ENCODE measurements at places on chromosomes 4 and X.

GRCh38 chrX:12975991-12976558 lies 1.2 kb downstream of the TMSB4X start:
- DNase-seq = no peak

- DNase-seq = no peak
Observed at GRCh38 chrX:128699716-128700285, 647.6 kb upstream of the ACTRT1 start.

- DNase-seq = no peak
Observed at GRCh38 chrX:24153178-24153795, 3.8 kb downstream of the ZFX start.

- DNase-seq = no peak
Observed at GRCh38 chr4:7526491-7526890, 91.8 kb upstream of the PSAPL1 start.

- no peak for DNase-seq
Observed at GRCh38 chrX:143466130-143466529, 51.1 kb downstream of the SPANXN3 start.

- DNase-seq = peak; percentile 64
Observed at GRCh38 chr4:8829584-8829983, 42.1 kb downstream of the HMX1 start.

DNA sequence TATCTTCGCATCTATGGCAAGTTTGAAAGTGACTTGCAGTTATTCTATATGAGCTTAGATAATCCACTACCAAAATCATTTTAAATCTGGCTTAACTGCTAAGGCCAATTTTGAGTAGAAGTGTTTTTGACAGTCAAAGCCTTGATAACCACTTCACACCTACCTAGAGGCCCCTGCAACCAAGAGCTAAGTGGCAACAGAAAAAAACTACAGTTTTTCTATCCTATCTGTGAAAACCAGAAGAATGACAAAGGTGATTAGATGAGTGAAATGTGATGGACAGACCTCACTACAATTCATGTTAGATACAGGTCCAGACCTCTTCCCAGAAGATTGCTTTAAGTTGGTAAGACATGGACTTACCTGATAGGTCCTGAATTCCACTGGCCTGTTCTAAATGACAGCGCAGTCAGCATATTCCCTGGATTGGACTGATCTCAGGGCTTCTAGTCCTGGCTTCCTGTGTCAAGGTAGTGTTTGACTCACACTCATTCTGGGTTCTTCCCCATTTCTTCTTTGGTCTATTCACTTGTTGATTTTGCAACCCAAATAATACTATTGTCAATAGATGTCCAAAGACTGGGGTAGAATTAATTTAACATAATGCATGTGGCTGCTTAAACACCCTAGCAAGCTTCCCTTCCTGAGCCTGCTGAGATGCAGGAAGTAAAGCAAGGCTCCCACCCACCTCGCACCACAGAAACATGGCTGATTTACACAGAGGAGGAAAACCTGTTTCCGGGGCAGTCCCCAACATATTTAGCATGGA lies 65.1 kb downstream of the PPP3CA start:
- no peak for DNase-seq

DNA sequence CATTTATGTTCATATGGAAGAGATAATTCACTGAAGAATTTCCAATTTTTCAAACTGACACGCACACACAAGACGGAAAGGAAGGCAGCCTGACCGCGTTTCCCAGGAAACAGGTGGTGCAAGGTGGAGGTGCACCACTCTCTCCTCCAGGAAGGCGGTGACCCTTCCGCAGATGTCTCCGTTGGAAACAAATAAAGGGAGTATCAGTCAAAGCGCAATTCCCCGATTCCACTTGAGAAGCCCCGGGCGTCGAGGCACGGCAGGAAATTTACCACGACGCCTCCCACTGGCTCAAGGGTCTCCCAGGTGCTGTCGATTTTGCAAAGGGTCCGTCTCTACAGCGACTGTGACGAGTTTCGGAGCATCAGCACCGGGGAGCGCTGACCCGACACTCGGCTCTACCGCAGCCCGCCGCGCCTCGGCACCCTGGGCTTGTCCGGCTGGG lies 770 bp upstream of the TIGD2 start:
- DNase-seq = no peak

GRCh38 chrX:104795804-104796203 lies 229.8 kb downstream of the IL1RAPL2 start:
- no peak for DNase-seq

GRCh38 chr4:137393044-137393443 lies 139.2 kb downstream of the PCDH18 start:
- DNase-seq = no peak

DNA sequence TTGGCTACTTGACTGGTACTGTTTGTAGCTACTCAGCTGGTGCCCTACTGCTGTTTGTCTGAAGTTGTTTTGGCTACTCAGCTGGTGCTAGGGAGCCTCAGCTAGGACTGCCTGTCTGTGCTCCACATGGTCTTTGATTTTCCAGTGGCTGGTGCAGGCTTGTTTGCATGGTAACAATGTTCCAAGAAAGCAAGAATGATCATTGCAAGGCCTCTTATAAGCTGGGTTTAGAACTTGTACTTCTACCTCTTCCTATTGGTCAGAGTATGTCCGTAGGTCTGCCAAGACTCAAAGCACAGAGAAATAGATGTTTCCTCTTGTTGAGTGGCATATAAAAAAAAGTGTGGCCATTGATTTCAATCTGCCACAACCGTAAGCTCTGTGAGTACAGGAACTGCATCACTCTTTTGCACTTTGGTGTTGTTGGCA lies 17.6 kb downstream of the NFKB1 start:
- DNase-seq = no peak

DNA sequence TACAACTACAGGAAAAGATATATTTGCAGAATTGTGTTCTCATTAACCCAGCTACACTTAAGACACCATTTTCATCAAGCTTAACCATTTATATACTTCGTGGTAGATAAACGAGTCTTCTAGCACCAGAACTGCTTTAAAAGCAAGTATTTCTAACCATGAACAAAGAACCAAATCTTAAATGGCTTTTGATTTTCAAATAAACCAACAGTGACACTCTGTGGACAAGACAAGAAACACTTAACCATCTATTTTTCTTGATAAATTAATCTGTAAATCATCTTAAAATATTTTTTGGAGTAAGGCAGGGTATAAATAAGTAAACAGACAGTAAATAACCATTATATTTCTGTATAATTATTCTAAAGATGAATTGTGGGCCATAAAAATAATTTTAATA lies 10.2 kb downstream of the BEND2 start:
- DNase-seq = no peak

DNA sequence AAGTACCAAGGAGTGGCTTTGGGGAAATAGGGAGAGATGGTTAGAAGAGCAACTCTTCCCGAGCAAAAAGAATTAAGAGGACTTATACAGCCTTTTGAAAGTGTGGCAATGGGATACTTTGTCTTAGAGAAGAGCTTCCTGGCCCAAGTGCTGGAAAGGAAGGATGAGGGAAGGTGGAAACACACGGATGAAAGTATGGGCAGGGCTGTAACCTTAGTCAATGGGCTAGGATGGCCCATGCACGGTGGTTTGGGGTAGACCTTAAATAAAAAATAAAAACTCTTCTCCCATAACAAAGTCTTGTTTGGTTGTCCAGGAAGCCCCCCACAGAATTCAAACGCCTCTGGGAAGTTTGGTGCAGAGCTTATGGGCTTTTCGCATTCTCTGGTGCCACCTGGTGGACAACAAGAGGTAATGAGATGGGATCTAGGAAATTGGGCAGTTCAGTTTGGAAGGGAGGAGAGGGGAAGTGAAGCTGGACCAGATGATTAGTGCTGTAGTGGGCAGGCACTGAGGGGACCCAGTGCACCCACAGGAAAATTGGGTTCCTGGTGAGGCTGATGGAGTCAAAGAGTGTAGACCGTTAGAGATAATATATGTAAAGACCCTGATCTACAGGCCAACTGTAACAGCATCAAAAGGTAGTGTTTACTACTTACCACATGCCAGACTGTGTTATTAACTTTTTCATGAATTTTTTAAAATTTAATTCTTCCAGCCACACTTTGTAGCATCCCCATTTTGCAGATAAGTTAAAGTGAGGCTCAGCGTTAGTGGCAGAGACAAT lies 13.8 kb upstream of the ENOX2 start:
- no peak for DNase-seq

- no peak for DNase-seq
Observed at GRCh38 chrX:118498351-118498750, 2.7 kb downstream of the DOCK11 start.

DNA sequence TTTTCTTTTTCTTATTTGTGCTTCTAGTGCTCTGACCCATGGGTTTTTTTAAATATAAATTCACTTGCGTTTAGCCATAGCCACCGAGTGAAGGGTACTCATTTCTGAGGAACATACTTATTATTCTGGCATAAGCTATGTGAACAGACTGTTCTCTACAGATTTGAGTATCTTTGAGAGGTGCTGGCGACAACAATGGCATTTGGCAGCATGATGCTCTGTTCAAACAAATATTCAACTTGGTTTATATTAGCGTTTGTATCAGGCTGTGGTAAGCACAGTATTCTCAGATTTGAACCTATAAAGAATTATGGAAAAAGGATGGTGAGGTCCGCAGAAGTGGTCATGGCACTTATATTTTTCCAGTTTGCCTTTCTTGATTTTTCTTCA lies 108.7 kb upstream of the LIMCH1 start:
- DNase-seq = no peak

GRCh38 chr4:57605376-57605775 lies 495.2 kb upstream of the IGFBP7 start:
- no peak for DNase-seq

GRCh38 chrX:129744861-129745321 lies 6.1 kb downstream of the XPNPEP2 start:
- DNase-seq = no peak

DNA sequence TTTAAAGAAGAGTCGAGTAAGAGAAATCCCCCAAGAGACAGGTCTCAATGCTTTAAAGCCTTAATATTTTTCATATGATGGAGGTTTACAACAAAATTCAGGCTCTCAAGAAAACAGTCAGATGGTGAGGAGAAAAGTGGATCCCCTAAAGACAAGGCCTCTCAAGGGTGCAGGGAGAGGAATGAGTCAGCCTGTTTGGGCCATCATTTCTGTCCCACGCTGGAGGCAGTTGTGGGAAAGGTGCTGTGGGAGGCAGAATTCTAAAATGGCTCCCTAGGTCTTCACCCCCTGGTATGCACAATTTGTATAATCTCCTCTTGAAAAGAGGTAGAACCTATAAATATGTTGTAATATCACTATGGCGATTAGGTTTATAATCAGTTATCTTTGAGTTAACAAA lies 4.6 kb upstream of the TIFA start:
- DNase-seq = no peak

- no peak for DNase-seq
Observed at GRCh38 chrX:43386875-43387274, 269.2 kb upstream of the MAOA start.

DNA sequence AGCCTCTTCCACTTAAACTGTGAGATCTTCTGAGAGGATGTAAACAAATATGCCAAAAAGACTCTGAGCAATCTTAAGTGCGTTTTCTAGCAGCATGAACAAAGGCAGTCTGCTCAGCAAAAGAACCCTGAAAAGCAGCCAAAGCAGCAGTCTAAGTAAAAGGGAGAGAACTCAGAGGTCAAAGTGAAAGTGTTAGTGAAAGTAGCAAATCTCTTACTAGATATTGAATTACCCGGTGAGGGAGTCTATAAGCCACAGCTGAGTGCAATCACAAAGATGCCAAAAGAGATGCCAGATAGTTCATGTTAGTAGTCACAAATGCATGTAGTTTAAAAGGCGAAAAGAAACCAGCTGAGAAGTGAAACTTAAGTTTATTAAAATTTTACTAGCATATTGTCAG lies 7.9 kb upstream of the GNRHR start:
- no peak for DNase-seq

- DNase-seq = no peak
Observed at GRCh38 chr4:48237996-48238645, 31.5 kb downstream of the TEC start.

DNA sequence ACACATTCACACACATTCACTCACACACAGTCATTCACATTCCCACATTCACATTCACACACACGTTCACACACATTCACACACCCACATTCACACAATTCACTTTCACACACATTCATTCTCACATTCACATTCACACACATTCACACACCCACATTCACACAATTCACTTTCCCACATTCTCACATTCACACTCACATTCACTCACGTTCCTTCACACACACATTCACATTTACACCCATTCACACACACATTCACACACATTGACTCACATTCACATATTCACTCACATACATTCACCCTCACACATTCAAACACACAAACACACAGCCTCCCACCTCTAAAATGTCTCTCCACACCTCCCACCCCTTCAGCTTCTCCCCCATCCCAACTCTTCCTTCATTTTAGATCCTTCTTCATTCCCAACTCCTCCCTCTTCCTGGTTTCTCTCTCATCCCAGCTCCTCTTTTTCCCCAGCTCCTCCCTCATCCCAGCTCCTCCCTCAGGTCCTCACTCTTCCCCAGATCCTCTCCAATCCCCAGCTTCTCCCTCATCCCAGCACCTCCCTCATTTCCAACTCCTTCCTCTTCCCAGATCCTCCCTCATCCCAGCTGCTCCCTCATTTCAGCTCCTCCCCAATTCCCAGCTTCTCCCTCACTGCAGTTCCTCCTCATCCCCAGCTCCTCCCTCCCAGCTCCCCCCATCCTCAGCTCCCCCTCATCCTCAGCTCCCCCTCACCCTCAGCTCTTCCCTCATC lies 111.0 kb downstream of the FAM53A start:
- no peak for DNase-seq

DNA sequence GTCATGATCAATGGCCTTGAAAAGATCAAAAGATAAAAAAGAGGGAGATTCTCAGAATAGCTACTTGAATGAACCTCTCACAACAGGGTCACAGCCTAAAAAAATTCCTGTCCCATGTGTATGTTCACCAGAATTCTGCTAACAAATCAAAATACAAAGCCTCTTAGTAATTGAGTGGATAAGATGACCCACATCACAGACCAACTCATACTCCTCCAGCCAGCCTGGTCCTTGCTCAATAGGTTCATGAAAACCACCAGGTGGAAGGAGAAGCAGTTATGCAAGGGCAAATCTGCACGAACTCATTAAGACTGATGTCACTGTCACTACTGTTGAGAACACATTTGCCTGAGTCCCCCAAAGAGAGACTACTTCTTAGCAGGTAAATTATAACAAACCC lies 21.5 kb downstream of the WDFY3 start:
- no peak for DNase-seq

DNA sequence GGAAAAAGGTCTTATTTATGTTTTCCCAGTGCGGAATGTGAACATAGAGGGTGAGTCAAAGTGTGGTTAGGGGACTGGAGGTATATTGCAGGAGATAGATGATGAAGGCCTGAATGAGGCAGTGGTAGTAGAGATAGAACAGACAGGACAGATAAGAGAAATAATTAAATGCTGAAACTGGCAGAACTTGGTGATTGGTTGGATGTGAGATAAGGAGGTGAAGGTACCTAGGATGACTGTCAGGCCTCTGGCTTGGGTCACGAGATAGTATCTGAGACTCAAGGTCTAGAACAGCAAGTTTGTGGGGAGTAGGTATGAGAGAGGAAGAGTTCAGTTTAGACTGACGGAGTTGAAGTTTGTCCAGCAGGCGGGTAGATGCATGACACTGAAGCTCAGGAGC lies 3.5 kb downstream of the MND1 start:
- no peak for DNase-seq
